ENCODE measurements at places on chromosomes 1 and 21.

GRCh38 chr1:41400225-41400624 lies 39.0 kb downstream of the FOXO6 start:
- no peak for DNase-seq

DNA sequence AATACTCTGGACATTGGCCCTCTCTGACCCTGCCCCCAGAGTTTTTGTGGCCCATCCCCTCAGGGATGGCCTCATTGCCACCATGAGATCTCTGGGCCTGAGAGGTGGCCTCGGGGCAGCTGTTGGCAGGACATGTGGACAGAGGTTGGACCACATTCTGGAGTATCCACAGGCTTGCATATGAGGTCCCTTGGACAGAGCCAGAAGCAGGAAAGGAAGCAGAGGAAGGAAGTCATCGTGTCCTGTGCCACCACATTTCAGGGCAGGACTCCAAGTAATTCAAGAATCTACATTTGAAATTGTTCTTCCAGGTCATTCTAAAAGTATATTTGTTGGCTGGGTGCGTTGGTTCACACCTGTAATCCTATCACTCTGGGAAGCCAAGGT lies 95.9 kb upstream of the PPP2R5A start:
- no peak for DNase-seq

DNA sequence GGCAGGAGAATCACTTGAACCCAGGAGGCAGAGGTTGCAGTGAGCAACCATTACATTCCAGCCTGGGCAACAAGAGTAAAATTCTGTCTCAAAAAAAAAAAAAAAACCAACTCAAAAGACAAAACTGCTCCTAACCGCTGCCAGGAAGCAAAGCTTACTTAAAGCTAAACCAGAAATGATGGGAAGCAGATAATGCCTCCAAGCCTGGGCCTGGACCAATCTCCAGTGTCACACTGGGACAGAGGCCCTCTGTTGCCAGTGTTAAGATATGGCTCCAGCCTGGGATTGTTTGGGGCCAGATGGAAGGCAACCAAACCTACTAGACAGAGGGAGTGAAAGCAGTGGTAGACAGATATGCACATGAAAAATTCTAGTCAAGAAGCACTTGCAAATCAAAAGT lies 36.9 kb downstream of the NSL1 start:
- peak; percentile 10 for DNase-seq

GRCh38 chr1:60936163-60936562 lies 146.2 kb upstream of the NFIA start:
- DNase-seq, result no peak

GRCh38 chr1:156667610-156667967 lies 9.6 kb downstream of the NES start:
- DNase-seq, result peak; percentile 88

GRCh38 chr21:27649323-27649722 lies 682.4 kb upstream of the ADAMTS5 start:
- DNase-seq, result no peak

DNA sequence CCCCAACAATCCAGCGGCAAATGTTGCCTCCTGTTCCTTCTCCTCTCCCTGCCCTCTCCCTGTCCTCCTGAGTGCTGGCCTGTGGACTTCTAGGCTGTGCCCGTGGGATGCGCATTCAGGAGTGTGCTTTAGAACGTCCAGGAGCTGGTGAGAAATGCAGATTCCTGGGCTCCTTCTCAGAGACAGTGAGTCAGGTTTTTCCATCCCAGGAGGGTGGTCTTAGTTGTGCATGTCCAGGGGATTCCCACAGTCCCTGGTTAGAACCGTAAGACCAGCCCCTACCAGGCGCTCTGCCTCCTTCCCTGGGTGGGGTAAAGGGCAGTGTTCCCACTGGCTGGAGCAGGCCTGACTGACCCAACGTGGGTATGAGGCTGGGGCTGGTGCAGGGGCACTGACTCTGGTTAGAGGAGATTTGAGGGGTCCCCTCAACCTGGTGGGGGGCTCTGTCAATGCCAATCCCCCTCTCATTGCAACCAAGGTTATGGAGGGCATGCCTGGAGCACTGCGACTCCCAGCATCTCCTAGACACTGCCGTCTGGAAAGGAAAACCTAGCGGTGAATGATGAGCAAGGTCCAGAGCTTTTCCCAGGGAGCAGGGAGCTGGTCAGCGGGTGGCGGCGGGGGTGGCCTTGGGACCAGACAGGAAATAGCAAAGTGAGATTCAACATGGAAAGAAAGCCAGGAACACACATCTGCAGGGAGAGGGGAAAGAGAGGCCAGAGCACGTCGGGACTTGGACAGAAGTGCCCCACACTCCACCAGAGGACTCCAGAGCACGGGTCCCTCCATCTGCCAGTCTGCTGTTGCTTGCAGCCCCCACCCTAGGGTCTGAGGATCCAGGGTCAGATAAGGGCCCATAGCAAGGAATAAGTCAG lies 38.5 kb downstream of the HSPG2 start:
- no peak for DNase-seq

DNA sequence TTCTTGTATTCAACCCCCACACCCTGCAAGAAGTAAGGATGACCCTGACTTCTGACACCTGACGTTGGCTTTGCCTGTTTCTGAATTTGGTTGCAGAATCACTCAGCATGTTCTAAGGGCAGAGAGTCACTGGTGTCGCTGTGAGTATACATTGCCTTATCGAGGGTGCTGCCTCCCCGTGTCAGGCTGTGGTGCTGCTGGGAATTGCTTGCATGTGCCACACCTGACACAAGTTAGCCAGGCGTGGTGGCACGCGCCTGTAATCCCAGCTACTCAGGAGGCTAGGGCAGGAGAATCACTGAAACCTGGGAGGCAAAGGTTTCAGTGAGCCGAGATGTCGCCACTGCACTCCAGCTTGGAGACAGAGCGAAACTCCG lies 45.9 kb downstream of the WDR4 start:
- peak; percentile 43 for DNase-seq

GRCh38 chr21:38830671-38831525 lies 25.2 kb downstream of the ETS2 start:
- DNase-seq, result no peak

- no peak for DNase-seq
Measured at GRCh38 chr1:222048094-222048595, 306.3 kb upstream of the DUSP10 start.

- DNase-seq, result no peak
Measured at GRCh38 chr1:222127526-222128152, 385.8 kb upstream of the DUSP10 start.

DNA sequence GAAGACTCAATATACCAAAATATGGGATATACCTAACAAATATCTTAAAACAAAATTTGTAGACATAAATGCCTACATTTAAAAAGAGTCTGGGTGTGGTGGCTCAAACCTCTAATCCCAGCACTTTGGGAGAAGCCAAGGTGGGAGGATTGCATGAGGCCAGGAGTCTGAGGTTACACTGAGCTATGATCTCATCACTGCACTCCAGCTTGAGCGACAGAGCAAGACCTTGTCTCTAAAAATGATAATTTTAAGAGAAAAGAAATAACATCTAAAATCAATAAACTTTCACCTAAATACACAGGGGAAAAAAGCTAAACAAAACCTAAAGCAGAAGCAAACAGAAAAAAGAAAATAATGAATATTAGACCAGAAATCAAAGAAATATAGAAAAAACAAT lies 102.7 kb upstream of the PBX1 start:
- no peak for DNase-seq

DNA sequence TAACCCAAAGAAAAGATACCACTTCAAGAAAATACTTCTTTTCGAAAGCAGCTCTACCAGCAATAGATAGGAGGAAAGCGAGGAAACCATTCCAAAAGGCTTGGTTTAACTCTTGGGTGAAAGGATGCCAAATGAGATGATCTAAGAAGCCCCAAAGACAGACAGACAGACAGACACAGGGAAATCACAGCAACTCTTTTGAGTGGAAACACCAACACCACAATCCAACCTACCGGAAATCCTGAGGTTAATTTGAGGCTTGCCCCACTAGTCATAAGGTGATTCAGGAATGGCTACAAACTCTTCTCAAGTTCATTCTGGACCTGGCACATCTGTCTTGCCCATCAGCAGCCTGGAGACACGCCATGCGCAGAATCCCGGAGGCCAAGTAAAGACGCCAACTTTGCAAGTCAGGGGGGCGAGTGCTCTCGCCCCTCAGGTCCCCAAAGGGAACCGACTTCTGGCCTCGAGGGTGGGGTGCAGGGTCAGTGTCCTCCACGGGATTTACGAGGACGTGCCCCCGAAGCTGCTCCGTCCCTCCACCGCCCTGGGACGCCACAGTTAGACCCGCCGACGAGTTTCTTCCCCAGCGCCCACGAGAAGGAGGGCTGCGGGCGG lies 778 bp downstream of the EVI5 start:
- no peak for DNase-seq

- DNase-seq, result no peak
Measured at GRCh38 chr1:161215076-161215475, at the start of gene FCER1G. Gene FCER1G (plus strand): TSS chr1:161215295. CDS start chr1:161215322, 27 bp downstream.

DNA sequence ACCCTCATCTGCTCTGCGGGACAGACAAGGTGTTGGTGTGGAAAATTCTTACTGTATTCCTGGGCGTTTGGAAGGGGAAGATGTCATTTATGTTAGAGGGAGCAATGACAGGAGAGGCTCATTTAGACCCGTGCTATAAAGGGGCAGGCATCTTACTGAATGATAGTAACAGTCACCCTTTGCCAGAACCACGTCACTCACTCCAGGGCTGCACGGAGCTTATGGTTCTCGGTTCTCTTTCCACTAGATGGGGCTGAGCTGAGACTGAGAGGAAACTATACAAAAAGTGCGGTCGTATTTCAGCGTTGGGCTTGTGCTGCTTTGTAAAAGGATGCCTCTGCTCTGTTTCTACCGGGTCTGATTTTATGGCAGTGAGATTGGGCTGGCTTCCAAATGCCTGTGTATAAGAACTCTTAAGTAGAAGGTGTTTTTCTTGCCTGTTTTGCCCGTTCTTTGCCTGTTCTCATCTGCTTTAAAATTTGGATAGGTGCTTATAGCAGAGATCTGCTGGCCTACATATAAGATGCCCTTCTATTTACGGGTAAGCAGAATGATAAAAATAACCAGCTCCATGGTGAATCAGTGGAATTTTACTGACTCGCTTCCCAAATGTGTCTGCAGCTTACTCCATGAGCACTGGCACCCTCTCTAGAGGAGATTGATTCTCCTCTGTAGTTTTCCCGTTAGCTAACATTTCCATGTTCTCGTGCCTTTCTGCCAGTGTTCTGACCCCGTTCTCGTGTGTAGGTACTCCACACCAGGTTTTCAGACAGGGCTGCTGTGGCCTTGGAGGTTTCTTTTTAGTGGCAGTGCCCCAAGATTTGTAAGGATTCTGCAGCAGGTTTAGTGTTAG lies 55.9 kb downstream of the MRPS6 start:
- peak; percentile 79 for DNase-seq

DNA sequence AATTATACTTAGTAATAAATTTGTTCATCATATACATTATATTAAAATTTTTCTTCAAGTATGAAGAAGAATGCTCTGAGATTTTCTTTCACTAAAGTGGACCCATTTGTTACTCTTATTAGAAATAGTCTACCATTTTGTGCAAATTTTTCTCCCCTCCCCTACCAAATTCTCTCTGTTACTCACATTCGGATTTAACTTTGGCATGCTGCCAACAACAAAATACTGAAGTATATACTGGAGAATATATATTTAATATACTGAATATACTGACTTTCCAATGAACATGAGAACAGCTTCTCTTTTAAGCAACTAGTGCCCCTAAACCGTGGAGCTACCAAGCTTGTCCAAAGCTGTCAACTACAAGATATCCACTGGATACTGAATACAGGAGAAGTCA lies 57.2 kb downstream of the CENPF start:
- no peak for DNase-seq

- no peak for DNase-seq
Measured at GRCh38 chr1:200279810-200280411, 129.9 kb downstream of the ZNF281 start.

DNA sequence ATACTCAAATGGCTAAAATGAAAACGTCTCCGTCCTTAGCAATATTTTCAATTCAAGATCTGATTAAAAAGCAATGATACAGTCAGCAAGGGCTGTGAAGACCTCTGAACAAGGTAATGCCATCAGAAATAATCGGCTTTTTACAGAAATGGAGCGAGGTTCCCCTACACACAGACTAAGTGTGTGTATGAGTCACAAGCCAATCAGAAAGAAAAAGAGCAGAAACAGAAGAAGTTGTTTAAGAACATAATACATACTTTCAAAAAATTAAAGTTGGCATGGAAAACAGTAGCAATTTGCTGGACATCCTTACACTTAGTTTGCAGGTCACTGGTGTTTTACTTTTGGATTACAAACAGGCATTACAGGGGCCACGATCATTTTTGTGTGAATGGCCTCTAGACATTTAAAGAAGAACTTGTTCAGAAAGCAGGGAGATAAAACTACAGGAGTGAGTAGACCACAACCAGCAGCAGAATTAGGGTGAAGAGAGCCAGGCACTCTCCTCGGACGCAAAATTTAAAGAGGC lies 350.0 kb upstream of the RUNX1 start:
- DNase-seq, result no peak

- DNase-seq, result no peak
Measured at GRCh38 chr1:234619794-234620247, 9.8 kb upstream of the IRF2BP2 start.

DNA sequence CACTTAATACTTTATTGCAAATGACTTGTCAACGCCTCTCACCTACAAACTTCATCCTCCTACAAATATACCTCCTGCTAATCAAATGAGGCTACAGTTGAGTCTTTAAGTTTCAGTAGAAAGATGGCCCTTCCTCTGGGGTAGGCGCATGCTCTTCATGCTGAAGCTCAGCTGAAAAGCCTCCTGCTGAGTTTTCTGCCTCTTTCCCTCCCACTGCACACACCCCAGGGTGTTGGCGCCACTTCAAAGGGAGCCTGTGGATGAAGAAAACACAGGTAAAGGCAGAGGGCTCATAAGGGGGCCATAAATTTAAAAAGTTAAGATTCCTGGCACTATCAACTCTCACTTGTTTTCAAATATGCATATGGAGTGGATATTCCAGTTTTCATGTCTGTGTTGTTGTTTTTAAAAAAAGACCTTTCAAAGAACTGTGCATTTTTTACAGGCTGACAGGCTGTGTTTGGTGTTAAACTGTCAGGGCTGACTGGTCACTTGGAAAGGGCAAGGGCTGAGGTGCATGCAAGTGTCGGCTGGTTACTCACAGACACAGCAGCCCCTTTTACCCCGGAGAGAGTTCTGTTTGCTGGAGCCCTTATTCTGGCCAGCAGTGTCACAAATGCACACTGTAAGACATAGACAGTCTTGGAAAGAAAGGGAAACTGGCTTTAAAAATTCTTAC lies 42.9 kb upstream of the LGALS8 start:
- DNase-seq, result no peak

DNA sequence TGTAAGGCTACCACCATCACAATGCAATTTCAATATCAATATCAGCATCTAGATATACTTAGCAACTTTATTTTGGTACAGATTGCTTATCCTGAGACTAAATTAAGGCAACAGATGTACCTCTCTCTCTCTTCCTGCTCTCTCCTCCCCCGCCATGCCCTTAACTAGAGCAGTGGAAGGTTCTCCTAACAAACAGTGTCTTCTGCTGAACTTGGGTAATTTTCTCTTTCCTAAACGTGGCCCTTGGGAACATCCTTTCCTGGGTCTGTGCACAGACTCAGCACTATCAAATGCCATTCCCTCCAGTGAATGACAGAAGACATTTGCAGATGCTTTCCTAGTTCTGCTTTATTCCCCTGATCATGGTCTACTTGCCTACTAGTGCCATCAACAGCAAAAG lies 85.6 kb upstream of the TTC39A start:
- DNase-seq, result no peak

GRCh38 chr1:229645324-229645993 lies 19.4 kb downstream of the URB2 start:
- no peak for DNase-seq
